ENCODE measurements at places on chromosomes 5 and 9.
A peak's percentile ranks its signal among the peaks of the same experiment; 100 is the strongest.

DNA sequence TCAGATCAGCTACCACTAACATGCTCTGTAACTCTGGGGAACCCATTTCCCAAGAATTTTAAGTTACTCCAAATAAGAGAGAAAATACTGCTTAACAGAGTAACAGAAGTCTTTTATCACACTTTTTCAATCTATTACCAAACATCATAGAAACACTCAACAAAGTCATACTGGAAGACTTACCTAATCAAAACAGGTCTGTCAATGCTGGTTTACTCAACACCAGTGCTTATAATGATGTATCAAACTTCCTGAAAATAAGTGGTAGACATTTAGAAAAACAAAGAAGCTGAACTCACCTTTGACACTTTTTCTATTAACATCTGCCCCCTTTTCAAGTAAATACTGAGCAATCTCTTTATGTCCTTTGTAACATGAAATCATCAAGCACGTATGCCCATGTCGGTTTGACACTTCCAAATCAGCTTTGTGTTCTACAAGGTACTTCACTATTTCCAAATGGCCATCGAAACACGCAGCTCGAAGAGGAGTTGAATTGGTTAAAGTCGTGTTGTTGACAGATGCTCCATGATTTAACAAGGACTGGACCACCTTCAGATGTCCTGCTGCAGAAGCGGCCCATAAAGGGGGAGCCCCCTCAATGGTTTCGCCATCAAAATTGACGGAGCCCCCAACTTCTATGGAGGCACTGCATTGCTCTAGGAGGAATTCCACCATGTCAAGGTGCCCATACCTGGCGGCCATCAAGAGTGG is 1.8 kb downstream of the FEM1C start:
- no peak for DNase-seq

DNA sequence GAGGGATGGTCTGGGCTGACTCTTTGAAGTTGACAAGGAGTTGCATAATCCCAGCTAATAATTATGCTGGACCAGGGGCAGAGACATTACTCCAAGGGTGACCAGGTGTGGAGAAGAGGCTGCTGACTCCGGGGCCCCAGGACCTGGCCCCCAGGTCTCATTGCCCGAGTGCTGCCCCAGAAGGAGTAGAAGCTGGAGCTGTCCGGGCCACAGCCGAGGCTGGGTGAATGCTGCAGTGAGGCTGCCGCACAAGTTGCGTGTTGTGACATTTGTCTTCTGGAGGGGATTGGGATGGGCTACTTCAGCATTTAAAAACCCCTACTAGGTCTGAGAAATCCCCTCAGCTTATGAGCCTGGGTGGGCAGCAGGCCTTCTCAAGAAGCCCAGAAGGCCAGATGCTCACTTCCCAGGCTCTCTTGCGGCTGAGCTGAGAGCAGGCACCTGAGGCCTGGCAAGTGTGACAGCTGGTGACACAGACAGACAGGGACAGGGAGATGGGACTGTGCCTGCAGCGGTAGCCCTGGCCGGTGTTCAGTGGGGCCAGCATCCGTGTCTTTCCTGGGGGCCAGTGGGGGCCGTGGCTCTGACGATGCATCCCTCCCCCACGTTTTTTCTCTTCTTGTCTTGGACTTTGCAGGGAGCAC is 122.8 kb downstream of the KCNIP1 start:
- DNase-seq, result no peak

- no peak for DNase-seq
Measured at GRCh38 chr9:96450613-96451528, 902 bp downstream of the HABP4 start.

DNA sequence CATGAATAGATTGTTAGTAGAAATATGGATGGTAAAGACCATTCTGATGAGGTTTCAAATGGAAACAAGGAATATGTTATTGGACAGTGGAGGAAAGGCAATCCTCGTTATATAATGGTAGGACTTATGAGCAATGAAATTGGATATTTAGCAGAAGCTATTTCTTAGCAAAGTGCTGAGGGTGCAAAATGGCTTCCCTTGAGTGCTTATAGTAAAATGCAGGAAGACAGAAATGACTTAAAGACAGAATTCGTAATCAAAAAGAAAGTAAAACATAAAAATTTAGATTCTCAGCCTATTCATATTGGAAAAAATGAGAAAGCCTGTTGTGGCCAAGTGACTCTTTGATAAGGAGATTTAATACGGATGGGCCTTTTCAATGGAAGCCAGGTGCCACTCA is 102.1 kb upstream of the ADRA1B start:
- no peak for DNase-seq

- no peak for DNase-seq
Measured at GRCh38 chr9:35552376-35552775, 52.7 kb upstream of the TESK1 start.

DNA sequence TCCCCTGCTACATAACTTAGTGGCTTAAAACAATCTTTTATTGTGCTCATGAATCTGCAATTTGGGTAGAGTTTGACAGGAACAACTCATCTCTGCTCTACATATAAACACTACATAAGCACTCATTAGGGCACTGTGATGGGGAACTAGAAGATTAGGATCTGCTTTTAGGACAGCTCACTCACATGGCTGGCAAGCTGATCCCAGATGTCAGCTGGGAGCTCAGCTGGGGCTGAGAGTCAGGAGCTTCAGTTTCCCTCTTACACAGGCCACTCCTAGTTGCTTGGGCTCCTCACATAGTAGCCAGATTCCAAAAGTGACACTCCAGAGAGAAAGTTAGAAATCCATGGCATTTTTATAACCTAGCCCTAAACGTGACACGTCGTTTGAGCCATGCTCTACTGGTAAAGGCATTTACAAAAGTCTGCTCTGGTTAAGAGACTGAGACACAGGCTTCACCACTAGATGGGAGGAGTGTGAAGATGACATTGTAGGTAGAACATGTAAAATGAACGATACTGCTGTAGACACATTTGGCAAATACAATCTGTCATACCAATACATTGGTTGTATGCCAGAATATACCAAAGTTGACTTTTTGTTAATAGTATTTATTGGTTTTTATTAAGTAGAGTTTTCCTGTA is 23.6 kb downstream of the SCAI start:
- peak; percentile 21 for DNase-seq

DNA sequence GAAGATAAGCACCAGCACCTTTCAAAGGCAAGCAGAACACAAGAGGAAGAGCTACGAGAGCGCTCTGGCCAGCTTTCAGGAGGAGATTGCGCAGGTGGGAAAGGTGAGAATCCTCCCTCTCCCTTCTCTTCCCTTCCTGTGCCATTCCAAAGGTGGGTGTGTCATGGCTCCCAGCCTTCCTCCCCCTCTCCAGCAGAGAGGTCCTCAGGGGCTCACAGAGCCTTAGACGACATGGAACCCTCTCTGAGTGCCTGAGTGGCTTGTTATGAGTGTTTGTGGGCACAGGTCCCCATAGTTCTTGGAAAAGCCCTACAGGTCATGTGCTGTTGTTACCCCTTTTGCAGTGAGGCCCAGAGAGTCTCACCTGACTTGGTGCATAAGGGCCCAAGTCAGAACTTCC is 5.8 kb downstream of the CCDC180 start:
- no peak for DNase-seq

- DNase-seq, result no peak
Measured at GRCh38 chr5:43675357-43675756, 72.4 kb downstream of the NNT start.

GRCh38 chr9:78133751-78134150 is 102.1 kb upstream of the CEP78 start:
- DNase-seq, result no peak

GRCh38 chr9:38117651-38118050 is 48.6 kb upstream of the SHB start:
- peak; percentile 2 for DNase-seq

- no peak for DNase-seq
Measured at GRCh38 chr9:92183449-92183848, 68.2 kb upstream of the SPTLC1 start.

GRCh38 chr5:72956324-72957140 is 691 bp downstream of the FCHO2 start:
- DNase-seq, result peak; percentile 28

DNA sequence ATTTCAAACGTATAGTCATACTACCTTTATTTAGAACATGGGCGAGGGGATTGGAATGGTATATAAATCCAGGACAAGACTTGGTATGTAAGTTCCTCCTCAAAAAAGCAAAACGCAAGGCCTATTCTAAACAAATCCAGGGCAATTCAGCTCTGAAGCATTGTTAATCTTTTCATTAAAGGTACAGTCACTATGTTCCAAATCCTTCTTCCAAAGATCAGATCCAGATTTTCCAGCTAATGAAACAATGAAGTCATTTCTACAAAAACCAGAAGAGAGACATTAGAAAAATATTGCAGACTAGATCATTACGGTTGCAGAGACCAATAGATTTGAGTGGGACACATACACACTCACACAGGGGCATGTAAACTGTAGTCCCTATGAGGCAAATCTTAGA is 116.1 kb upstream of the BNC2 start:
- DNase-seq, result no peak

DNA sequence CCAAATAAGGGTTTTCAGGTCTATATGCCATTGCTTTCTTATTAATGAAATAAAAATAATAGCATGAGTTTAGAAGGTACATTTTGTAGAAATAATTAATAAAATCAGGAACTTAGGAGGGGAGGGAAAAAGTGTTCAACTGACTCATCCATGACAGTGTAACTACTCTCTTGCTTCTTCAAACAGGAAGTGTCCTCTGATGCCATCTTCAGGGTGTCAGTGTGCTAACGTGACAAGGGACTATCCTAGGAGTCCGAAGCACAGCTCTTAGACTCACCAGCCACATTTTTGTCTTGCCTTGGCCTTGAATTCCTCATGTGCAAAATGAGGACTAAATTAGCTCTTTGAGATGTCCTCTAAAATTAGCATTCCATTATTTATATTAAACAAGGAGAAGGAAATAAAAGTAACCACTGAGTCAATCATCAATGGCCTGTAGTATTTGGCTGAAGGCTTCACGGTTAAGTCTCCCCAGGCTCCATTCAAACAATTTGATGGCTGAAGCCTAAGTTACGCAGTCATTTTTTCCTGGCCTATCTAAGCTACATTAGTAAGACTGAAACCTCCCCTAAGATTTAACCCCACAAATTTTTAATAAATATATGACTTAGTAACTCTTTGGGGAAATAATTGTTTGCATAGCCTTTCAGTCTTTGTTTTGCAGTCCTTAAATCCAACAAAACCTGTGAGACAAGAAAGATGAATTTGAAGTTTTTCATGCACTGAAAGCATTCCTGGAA is 151.1 kb downstream of the ARL15 start:
- DNase-seq, result no peak

DNA sequence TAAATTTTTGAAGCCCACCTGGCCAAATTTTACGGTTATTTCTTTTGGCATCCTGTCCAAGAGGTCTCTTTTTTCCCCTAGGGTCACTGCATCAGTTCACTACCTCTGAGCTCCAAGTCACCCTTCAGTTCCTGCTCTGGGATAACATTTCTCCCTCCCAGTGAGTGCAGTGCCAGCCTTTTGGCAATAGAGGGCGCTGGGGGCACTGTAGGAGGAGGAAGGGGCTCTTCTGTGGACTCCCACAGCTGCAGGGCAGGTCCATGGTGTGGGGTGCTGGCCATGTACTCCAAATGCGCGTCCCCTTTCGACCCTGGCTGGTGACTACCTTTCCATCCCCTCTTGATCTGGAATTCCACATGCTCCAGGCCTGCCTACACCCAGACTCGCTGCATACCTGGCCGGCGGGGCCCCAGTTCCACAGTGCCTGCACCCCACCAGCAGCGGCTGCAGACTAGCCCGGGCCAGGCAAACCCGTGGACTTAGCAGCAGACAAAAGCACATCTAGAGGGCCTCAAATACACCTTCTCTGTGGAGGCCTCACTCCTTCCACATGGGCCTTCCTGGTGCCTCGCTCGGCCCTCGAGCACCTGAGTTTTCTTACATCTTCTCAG is 20.3 kb upstream of the NINJ1 start:
- DNase-seq, result no peak

DNA sequence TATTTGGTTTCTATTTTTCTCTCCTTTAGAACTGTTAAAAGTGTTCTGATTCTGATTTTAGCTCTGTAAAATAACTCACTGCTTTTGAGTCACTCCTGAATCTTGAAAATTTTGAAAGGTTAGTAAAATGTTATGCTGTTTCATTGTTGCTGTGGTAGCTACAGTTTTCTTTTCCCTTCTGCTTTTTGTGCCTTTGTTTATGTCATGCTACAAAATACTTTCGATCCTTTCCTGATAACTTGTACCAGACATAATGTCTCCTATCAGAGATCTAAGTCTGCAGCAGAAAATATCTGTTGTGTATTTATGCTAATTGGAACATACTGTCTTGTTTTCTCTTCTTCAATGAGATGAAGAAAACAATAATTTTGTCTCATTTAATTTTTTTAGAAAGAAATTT is 26.9 kb upstream of the CEP120 start:
- no peak for DNase-seq

GRCh38 chr9:755454-756381 is 85.8 kb upstream of the DMRT1 start:
- peak; percentile 48 for DNase-seq

DNA sequence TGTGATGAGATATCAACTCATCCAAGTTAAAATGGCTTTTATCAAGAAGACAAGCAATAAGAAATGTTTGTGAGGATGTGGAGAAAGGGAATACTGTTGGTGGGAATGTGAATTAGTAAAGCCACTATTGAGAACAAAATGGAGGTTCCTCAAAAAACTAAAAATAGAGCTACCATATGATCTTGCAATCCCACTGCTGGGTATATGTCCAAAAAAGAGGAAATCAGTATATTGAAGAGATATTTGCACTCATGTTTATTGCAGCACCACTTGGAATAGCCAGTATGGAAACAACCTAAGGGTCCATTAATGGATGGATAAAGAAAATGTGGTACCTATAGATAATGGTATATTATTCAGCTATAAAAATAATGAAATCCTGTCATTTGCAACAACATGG is 25.1 kb downstream of the PPIP5K2 start:
- no peak for DNase-seq

GRCh38 chr9:121558473-121558872 is 58.8 kb upstream of the GGTA1 start:
- no peak for DNase-seq

GRCh38 chr9:4117835-4118610 is 181.8 kb downstream of the GLIS3 start:
- no peak for DNase-seq

- DNase-seq, result peak; percentile 43
Measured at GRCh38 chr9:81183761-81184160, 505.6 kb downstream of the TLE1 start.

GRCh38 chr9:72579880-72580550 is 58.6 kb downstream of the TMC1 start:
- DNase-seq, result no peak

GRCh38 chr5:178111925-178112324 is 1.4 kb upstream of the N4BP3 start:
- peak; percentile 25 for DNase-seq
